Sciatic nerve (tissue), 2 donors: ENCODE measurements at places on chromosomes 11 and 22.

GRCh38 chr11:44506375-44507016, 59.0 kb upstream of the CD82 start:
- DNase-seq, result no peak

DNA sequence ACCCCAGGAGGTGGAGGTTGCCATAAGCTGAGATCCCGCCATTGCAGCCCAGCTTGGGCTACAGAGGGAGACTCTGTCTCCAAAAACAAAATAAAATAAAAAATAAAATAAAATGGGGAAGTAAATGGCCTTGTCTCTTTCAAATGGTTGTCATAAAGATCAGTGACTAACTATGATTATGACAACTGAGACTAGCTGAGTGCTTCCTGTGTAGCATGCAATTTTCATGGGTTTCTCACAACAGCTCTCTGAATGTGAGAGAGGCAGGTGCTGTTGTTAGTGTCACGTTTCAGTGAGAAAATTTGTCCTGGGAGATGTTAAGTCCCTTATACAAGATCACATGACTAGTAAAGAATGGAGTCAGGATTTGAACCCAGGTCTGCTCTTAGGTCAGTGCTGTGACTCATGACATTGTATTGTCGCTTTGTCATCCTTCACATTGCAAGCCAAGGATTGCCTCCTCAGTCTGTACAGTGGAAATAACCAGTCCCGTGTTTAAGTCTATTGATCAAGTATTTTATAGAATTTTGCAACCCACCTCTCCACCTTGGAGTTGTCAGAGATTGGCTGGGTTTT, 163.3 kb upstream of the CCDC90B start:
- DNase-seq, result no peak

DNA sequence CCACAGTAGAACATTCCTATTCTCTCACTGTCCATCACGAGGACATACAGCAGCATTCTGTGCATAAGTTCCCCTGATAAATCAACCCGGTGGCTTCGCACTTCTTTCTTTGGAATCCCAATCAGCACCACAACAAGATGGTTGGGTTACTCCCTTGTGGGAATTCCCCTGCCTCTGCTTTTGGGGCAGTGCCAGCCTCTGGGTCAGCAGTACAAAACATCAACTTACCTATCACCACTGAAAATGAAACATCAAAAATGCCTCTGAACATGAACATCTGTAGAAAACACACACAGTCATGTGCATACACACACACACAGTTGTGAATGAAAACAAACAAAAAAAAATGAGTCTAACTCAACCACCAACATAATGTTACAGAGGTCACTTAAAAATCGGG, 79.3 kb downstream of the KCNA4 start:
- no peak for DNase-seq

DNA sequence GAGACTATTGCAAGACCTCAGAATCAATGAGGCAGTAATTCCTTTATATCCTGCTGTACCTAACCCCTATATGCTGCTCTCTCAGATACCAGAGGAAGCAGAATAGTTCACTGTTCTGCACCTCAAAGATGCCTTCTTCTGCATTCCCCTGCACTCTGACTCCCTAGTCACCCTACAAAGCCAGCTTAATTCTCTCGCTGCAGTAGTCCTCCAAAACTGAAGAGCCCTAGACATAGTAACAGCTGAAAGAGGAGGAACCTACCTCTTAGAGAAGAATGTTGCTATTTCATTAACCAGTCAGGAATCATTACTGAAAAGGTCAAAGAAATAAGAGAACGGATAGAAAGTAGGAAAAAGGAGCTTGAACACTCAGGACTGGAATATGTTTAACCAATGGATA, 49.3 kb downstream of the PRSS23 start:
- DNase-seq, result no peak

- DNase-seq, result no peak
Measured at GRCh38 chr11:57779276-57779675, 17.7 kb downstream of the CTNND1 start.

DNA sequence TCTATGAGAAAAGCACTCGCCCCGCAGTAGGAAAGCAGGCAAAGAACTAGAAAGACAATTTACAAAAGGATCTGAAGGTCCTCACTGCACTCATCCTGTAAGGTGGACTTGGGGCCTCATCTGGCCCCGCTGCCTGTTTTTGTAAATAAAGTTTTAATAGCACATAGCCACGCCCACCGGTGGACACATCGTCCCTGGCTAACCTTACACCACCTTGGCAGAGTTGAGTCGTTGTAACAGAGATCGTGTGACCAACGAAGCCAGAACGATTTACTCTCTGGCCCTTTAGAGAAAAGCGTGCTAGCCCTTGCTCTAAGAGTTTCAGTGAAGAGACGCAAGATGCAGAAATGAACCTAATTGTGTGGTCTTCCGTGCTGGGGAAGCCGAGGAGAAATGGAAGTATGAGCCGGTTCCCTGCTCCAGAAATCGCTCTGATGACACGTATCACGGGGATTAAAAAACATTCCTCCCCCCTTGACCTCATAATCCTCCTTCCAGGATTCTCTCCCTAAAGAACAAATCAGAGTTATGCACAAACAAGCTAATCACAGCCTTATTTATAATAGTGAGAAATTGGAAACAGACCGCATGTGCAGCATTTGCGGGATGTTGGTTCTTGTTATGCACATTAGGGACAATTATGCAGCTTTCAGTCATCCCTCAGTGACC, 80.1 kb downstream of the CDKN1C start:
- DNase-seq, result peak; percentile 49

GRCh38 chr22:39947220-39948216, 12.7 kb upstream of the TMA7B start:
- no peak for DNase-seq

DNA sequence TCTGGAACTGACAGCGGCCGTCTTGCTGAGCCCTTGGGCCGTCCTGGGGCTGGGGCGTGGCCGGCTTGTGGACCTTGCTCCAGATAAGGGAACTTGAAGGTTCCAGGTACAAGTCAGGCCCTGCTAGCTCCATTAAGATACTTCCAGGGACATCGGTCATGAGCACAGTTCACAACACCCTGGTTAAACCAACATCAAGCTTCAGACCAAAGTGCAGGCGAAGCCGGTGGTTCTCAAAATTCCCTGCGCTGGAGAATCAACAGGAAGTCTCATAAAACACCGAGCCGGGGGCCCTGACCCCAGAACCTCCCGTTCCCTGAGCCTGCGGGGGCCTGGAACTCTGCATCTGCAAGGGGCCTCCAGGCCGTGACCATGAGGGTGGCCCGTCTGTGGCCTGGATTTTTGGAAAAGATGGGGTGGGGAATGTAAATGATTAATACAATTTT, 1043.8 kb downstream of the BRD1 start:
- DNase-seq, result no peak

DNA sequence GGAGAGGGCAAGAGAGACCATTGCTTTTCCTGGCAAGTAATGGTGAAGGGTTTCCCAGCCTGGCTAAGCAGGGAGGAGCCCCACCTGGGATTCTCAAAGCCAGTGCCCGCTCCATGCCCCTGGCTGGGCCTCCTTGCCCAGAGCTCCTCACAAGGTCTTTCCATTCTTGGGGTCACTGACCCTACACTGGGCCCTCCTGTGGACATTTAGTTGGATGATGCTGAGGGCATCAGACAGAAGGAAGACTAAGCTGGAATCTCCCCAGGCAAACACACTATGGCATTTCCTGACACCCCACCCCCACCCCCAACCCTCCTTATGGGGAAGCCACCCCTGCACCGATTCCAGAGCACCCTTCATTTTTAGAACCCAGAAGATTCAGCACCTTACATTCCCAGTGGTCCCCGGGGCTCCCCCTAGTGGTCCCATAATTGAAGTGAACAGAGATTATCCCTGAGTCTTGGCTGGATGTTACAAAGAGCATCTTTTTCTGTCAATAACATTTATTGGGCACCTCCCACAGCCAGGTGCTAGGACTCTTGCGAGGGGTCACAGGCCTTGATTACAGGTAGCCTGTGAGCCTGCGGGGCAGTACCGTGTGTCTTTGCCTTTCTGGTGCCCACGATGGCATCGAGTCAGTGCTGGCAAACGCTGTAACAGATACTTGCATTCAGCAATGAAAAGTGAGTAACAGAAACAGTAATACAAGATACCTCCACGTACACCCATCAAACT, 548.5 kb downstream of the BUD13 start:
- peak; percentile 65 for DNase-seq

DNA sequence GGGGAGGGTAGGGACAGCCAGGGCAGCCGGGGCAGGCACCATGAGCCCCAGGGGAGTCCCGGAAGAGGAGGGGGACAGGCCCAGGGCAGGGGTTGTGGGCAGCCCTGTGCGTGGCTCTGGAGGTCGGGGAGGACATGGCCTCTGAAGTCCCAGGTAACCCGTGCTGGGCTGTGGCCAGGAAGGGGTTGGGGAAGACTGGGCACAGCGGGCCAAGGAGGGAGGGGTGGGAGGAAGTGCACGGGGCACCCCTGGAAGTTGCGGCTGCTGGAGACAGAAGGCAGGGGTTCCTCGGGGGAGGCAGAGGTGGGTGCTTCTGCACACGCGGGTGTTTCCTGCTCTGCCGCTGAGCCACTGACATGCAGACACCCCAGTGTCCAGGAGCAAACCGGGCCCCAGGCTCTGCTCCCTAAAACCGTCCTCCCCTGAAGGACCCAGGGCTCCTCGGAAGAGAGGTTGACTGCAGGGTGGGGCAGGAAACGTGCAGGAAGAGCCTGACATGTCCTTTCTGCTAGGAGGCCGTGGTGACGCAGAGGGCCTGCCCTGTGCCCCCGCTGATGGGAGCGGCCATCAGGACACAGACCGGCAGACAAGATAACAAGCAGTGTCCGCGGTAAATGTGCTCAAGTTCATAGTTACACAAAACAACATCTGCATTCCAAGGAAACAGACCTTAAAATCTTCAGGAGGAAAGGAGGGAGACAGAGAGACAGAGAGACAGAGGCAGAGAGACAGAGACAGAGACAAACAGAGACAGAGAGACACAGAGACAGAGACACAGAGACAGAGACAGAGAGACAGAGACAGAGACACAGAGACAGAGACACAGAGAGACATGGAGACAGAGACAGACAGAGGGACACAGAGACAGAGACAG, 5.7 kb downstream of the TNNI2 start:
- no peak for DNase-seq

GRCh38 chr11:127105593-127106541, 105.3 kb upstream of the KIRREL3 start:
- no peak for DNase-seq

DNA sequence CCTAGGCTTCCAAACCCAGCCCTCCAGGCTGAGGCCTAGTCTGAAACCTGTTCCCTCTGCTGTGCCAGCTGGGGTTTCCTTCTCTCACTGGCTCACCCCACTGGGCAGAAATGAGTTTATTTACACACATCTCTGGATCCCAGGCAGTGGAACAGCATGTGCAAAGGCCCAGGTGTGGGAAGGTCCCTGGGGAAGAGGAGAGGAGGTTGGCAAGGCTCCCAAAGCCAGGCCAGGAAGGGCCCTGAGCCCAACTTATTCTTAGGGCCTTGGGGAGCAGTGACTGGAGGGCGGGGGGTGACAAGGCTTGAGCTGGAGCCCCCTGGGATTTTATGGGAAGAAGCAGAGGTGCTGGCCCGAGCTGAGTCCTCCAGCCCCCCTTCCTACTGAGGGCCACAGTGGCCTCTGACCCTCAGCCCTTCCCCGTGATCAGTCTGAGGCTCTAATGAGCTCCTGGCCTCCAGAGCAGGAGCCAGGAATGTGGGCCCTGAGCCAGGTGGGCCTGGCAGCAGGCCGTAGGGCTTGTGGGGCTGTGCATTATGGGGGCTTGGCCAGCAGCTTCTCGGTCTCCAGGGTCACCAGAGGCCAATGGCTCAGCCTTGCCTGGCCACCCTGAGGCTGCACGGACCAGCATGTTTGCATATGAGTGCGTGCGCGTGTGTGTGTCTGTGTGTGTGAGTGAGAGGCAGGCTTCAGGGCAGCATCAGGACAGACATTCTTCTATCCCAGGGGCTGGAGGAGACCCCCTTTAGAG, 2.9 kb downstream of the MYO7A start:
- DNase-seq, result peak; percentile 73

DNA sequence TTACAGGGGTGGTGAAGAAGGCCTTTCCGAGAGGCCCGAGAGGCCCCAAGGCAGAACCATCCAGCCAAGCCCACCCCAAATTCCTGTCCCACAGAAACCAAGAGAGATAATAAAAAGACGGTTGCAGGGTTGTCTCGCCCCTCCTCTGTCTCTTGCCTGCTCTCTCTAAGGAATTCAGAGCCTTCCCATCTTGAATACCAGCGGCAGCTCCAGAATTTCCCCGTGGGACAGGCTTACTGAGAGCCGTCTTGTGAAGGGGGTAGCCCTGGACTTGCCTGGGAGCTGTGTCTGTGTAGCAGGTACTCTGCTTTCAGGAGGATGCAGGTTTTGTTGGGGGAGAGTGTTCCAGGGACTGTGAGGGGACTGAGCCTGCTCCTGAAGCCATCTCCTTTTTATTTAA, 9.6 kb upstream of the EIF3D start:
- DNase-seq, result no peak

DNA sequence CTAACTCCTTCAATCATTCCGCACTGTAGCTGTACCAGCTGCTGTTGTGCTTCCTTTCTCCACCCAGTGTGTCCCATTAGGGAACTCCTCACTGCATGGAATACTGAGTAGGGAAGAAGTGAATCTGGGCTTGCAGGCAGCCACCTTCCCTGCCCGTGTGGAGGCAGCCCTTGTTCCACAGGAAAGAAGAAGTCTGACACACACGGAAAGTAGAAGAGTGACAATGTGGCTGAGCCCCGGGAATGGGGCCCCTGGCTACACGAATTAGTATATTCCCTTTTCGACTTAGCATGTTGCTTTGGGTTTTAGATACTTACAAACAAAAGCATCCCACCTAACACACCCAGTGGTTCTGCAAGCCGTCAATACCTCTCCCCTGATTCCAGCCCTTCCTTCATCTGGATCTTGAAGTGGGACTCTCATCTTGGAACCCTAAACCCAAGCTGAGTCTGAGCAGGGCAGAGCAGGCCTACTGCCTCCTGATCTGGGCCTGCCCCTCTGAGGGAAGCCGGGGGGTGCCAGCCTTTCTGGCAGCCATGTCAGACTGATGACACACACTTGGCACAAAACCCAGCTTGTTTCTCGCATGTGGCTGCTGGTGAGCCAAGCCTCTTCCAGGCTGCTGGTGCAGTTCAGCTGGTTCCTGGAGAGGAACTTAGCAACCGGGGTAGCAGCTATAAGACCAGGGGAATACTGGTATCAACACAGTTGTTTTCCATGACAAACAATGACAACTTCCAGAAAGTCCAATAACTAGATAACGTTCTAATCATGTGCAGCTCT, 71.6 kb downstream of the C11orf58 start:
- peak; percentile 72 for DNase-seq

GRCh38 chr11:32196137-32196536, 105.3 kb downstream of the RCN1 start:
- no peak for DNase-seq
